NCI-H82 (cell line): ENCODE measurements at places on chromosomes 1 and 21.

DNA sequence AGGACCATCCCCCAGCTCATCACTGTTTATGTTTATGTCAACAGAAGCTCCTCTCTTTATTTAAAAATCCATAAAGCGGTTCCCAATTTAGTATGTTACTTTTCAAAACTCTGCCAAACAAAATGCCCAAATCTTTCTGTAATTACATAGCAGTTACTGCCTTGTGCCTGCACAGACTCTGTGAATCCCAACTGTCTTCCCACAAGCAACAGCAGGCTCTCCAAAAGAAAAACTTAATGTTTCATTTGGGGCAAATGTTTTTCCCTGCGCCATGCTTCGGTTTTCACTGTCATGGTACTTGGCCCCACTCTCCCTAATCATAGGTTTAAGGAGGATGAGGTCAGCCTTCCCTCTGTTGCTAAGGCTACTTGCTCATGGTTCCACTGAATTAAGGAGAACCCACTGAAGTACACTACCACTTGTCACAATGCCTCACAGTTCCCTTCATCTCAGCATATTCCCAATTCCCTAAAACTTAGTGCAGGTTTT, 4.6 kb downstream of the COLGALT2 start:
- DNase-seq, result no peak

- DNase-seq, result no peak
These were observed 219.2 kb upstream of the NR5A2 start for GRCh38 chr1:199808110-199808870.

- DNase-seq, result no peak
These were observed 152.3 kb downstream of the PCNX2 start for GRCh38 chr1:233143241-233143640.

GRCh38 chr1:101145449-101145820, 91.4 kb upstream of the S1PR1 start:
- no peak for DNase-seq

- peak; percentile 10 for DNase-seq
These were observed 151.2 kb downstream of the PIGK start for GRCh38 chr1:77068013-77068412.

- no peak for DNase-seq
These were observed 74.2 kb downstream of the UBE4B start for GRCh38 chr1:10106756-10107475.

- no peak for DNase-seq
These were observed 22.7 kb upstream of the TRIM67 start for GRCh38 chr1:231139125-231139649.

DNA sequence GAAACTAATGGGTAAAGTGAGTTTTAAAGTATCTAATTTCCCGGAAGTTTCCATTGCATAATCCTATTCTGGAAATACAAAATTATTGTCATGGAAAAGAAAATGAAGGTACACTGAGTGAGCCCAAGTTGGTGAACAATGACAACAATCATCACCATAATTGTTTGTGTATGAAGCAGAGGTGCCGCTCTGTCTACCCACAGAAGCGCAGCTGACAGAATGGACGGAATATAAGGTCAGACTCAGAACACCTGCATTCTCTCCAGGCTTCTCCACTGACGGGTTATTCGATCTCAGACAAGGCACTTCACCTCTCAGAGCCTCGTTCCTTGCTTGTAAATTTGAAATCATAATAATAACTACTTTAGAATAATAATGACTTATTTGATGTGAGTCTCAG, 99.1 kb upstream of the NGF start:
- no peak for DNase-seq
